ENCODE measurements at places on chromosomes 12 and 14.

GRCh38 chr12:104618691-104619090 is 161.9 kb downstream of the CHST11 start:
- no peak for DNase-seq

GRCh38 chr12:33156042-33156441 is 259.5 kb upstream of the PKP2 start:
- no peak for DNase-seq

GRCh38 chr12:14257734-14258574 is 107.5 kb upstream of the ATF7IP start:
- DNase-seq: peak; percentile 37

- no peak for DNase-seq
These were observed 31.4 kb upstream of the AMN start for GRCh38 chr14:102891111-102891510.

DNA sequence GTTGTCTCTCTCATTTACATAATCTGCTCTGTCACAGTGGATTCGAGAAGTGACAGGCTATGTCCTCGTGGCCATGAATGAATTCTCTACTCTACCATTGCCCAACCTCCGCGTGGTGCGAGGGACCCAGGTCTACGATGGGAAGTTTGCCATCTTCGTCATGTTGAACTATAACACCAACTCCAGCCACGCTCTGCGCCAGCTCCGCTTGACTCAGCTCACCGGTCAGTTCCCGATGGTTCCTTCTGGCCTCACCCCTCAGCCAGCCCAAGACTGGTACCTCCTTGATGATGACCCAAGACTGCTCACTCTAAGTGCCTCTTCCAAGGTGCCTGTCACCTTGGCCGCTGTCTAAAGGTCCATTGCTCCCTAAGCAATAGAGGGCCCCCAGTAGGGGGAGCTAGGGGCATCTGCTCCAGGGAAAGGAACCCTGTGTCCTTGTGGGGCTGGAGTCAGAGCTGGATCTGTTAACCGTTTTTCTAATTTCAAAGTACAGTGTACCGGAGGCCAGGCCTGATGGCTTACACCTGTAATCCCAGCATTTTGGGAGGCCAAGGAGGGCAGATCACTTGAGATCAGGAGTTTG is 5.1 kb downstream of the ERBB3 start:
- DNase-seq: no peak

DNA sequence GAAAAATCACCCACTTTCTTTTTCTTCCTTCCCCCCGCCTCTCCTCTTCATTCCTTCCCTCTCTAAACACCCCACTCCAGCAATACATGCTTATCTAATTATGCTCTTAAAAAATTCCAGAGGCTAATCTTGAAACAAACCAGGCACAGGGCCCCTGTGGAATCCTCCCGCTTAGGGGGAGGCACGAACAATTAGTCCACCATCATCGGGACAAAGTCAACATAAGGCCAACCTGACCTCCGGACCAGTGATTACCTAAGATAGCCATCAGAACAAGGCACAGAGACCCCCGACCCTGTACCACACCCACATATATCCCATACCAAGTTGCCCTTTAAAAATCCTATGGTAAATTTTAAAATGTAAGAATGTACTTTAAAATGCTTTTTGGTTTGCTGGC is 47.1 kb downstream of the KIF21A start:
- no peak for DNase-seq

DNA sequence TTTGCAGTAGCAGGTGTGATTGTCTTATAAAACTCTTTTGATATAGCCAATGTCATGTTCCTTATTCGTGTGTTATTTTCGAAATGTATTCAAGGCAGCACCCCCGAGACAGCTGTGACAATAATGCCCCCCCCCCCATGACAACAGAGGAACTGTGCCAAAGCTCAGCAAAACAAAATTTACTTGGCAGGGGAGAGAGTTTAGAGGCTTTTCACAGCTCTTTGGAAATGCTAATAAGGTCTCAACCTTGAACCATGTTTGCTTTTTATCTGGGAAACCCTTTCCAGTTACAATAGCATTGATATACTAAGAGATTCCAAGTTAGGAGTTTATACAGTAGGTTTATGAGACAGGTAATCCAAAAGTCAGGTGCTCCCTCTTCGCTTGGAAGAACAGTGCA is 56.4 kb upstream of the USP44 start:
- DNase-seq: no peak

- DNase-seq: peak; percentile 76
These were observed 953 bp upstream of the NXPH4 start for GRCh38 chr12:57215668-57216013.

- DNase-seq: peak; percentile 64
These were observed 11.6 kb upstream of the SMCO2 start for GRCh38 chr12:27434673-27435565.

DNA sequence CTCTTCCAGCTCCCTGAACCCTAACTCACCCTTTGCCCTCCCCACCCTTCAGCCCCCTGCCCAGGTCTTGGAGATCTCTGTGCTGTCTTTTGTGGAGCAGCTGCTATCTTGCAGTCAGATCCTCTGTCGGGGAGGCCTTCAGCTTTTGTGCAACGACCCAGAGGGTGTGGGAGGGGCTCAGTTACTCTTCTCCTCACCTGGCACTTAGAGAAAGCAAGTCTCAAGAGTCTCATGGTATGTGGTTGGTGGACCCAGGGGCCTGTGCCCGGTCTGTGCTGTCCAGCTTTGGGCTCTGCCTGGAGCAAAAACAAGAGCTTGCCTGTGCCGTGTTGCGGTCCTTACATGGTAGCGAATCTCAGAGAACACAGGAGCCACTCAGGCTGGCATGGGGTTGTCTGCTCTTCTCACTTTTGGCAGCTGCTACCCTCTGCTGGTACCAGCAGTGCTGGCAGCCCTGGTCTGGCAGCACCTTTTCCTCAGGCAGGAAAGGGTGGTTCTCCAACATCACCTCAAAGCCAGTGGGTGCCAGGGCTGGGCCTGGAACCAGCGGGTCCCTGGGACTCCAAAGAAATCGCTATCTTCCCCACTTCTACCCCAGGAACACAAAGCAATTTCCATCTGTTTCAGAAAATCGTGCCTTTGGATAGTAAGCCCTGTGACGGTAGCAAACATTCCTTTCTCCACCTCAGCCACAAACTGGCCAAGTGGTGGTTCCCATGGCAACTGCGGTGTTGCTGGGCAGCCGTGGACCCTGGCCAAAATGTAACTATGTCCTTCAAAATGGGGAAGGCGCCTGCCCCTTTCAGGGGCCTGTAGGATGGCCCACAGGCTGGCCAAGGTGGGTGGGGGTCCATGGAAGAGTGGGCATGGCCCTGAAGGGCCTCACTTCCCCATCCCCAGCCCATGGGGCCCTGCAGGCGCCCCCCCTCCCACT is 90.0 kb downstream of the RIN3 start:
- DNase-seq: peak; percentile 18

DNA sequence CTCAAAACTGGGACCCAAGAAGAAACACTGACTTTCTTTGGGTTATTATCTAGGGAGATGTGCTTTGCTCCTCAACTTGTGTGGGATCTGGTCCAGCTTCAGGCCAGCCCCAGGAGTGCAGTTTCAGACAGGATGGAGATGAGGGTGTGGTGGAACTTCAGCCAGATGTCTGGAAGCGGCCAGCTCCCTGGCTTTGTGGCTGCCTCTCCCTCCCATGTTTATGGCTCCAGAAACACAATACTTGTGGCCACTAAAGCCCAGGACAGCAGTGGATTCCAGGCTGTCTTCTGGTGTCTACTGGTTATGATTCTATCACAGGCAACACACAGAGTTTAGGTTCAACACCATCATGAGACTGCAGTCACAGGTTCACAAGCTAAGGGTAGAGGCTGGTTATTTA is 44.2 kb upstream of the EMP1 start:
- DNase-seq: no peak

DNA sequence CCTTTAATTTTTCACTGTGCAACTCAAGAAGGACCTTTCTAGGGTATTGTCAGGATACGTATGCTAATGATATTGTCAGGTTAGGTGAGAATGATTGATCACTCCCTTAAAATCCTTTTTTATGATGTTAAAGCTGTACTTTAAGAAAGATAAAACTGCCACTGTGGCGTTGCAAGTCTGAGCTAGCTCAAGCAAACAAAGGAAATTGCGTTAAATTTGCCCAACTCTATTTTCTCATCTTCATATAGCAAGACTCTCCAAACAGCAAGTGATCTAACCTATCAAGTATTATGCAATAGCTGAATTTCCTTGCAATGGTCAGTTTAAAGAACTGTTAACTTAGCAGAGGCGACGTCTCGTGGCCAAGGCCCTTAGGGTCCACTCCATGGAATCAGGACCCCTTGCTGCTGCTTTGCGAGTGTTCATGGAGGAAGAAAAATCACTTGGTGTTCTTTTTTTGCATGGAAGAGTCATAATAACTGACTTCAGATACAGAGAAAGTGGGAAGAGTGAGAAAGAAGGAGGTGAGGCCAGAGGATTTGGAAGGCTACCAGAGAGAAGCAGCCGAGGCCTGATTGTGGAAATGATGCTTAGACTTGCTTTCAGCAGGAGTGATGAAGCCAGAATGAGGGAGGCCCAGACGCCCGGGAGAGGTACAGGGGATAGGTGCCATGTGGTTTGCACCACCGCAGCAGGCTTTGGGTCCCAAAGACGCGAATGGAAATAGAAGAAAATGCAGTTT is 2.5 kb downstream of the TRAF3 start:
- DNase-seq: no peak

DNA sequence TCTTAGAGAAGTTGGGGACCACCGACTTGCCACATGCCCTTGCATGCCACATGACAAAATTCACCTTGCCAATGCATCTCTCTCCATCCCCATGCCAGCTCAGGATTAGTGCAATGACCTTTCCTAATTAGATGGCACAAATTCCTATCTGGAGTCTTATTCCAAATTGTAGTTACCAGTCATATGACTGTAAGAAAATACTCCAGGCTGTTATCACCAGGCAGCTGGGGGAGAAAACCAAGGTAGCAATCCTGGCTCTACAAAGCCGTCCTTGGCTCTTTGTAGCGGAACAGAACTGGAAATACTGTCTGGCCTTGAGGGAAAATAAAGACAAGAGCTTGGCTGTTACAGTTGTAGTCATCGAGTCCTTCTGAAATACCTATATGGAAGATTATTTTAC is 208.5 kb upstream of the DIO2 start:
- no peak for DNase-seq

GRCh38 chr12:8033153-8034044 is 883 bp downstream of the FOXJ2 start:
- peak; percentile 48 for DNase-seq

GRCh38 chr12:101051901-101052550 is 158.0 kb downstream of the SLC5A8 start:
- no peak for DNase-seq

GRCh38 chr14:104320611-104321086 is 182.3 kb downstream of the KIF26A start:
- no peak for DNase-seq

DNA sequence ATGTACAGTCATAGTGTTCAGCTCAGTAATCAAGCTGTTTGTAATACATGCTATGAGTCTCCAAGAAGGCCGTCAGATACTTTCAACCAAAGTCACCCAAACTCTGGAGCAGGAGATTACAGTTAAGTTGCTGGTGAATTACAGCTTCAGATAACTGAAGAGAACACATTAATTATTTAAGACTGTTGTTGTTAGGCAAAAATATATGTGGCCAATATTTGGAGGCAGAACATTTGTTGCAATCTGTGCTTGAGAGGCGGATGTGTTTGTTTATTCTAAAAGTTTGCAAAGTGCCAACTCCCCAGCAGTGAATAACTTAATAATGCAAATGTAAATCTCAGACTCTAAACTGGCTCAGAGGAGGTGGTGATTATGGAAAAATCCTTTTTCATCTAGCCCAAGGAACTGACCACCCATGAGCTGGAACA is 300.7 kb upstream of the TBX3 start:
- DNase-seq: no peak

DNA sequence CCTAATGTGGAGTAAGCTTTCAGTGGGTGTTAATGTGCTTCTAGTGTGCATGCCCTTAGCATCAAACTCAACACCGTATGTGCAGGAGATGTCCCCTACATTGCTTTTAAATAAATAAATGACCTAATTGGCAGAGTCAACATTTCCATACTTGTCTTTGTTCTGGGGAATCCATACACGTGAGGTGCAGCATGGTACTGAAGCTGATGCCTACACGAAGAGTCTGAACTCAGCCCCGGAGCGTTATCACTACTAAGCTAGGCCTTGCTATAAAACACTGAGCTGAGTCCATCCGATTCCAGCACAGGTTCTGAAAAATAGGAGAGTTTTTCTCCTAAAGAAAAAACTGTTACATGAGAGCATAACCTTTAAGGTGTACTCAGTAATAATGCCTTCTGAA is 125.0 kb upstream of the DYRK2 start:
- no peak for DNase-seq

DNA sequence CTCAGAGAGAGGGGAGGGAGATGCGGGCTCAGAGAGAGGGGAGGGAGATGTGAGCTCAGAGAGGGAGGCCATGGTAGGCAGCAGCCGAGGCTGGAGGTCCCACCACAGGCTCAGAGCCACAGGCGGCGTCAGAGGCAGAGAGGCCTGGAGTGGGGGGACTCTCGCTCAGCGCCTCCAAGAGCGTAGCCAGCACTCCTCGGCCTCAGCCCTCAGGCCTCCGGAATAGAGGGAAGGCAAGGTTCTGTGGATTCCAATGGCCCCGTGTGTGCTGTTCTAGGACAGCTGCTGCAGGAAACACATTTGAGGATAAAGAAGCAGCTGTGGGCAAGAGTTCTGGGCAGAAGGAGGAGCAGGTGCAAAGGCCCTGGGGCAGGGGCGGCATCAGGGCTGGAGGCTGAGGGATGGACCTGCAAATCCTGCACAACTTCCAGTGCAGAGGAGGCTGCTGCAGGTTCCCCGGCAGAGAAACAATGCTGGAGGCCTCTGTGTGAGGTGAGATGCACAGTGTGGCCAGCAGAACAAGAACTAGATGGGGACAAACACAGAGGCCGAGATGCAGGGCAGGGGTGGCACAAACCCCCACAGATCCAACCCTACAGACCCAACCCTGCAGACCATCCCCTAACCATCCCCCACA is 59.1 kb upstream of the GALNT9 start:
- DNase-seq: no peak

DNA sequence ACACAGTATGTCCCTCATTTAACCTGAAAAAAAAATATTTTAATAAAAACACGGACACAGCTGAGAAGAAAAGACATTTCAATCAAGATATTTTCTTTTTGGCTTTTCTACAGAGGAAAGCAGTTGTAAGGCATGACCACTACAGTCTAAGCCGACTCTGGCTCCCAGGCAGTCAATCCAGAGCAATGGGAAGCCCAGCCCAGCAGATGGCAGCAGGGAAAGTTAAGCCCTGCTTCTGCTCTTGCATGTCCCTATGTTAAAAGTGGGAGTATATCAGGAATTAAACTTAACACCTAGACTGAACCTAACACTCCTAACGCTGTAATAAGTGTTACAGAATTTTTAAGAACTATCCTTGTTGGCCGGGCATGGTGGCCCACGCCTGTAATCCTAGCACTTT is 19.5 kb upstream of the HAL start:
- DNase-seq: no peak

DNA sequence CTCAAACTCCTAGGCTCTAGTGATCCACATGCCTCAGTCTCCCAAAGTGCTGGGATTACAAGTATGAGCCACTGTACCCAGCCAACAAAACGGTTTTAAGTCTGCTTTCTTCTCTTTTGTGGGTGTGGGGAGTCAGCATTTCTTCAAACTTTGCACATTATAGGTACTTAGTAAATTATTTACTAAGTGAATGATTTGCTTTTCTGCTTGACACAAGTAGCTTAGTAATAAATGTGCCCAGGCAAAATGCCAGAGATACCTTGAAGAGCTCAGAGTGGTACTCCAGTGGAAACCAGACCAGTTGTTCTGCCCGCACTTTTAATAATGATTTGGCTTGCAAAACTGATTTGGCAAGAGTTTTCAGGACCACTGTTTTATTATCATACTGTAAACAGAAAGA is 15.0 kb downstream of the DEPDC4 start:
- DNase-seq: no peak

GRCh38 chr14:78451319-78451695 is 281.1 kb downstream of the NRXN3 start:
- no peak for DNase-seq

Measured in T-helper 2 cell (primary cell).